Upper lobe of left lung (tissue), 6 donors: ENCODE measurements at places on chromosomes 16 and 17.

- peak; percentile 10 for DNase-seq
Measured at GRCh38 chr17:21352981-21353265, 23.2 kb upstream of the KCNJ12 start.

DNA sequence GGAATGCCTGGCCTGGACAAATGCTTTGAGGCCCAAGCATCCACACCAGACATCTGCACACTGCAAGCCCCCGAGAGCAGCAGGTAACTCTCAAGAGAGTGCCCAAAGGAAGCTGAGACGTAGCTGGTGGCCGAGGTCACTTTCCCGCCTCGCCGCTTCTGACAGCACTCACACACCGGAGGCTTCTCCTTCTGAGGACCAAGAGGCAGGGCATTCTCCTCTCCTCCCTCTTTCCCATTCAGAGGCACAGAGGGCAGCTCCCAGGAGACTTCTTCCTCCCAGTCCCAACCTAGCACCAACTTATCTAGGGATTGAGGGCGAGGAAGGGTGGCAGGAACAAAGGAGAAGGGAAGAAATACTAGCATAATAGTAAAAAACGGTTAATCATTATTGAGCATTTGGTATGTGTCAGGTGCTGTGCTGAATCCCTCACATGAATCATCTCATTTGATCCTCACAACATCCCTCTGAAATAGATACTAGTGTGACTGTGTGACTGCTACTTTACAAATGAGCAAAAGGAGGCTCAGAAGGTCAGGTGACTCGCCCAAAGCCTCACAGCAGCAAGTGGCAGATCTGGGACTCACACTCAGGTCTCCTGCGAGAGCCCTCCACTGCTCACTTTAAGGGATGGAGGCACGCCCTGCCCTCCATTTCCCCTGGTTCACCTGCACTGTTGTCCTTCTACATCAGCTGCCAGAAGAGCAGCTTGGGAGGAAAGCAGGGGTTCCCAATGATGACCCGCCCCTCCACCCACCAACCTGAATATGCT is 41.8 kb downstream of the MYO18A start:
- DNase-seq, result no peak

DNA sequence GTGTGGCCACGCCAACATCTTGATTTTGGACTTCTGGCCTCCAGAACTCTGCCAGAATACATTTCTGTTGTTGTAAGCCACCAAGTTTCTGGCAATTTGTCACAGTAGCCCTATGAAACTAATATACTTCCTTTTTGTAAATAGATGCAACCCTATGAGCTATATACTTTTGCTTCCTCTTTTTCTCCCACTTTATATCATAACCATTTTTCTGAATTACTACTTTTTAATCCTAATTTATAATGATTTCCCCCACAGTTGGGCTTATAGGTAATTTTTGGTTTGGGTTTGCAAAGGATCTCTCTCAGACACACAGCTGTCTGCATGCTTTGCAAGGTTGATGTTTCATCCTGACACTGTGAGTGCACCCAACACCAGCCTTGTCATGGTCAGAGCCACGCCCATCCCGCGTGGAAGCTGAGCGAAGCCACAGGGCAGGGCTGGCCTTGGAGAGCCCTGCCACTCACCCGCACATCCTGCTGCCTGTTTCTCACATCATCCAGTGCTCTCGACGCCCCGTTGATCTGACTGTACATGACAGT is 5.8 kb downstream of the TRIM25 start:
- DNase-seq, result peak; percentile 76

DNA sequence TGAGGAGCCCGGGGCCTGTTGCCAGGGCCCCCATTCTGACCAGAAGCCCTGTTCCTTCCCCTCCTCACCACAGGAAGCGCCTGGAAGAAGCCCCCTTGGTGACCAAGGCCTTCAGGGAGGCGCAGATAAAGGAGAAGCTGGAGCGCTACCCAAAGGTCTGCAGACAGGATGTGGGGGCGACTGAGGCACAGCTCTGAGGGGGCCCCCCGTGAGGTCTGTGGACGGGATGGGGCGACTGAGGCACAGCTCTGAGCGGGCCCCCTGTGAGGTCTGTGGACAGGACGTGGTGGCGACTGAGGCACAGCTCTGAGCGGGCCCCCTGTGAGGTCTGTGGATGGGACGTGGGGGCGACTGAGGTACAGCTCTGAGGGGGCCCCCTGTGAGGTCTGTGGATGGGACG is 13.3 kb downstream of the CENPX start:
- no peak for DNase-seq

DNA sequence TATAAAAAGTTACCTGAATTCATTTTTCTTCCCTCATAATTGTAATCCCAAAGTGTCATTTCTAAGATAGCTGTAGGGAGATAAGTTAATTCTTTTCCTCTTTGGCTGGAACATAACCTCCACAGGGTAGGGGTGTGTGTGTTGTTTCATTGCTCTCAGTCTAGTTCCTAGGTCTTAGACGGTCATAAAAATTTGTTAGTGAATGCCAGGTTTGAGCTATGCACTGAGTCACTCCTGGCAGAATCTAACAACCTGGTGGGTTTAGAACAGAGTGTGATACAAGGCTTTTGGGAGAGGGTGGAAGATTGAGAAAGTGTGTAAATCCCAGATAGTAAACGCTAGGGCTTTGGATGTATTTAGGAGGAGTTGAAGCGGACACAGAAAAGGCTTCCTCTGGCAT is 894 bp upstream of the PHKG2 start:
- DNase-seq, result no peak

- DNase-seq, result no peak
Measured at GRCh38 chr17:57425431-57425830, 169.1 kb downstream of the MSI2 start.

DNA sequence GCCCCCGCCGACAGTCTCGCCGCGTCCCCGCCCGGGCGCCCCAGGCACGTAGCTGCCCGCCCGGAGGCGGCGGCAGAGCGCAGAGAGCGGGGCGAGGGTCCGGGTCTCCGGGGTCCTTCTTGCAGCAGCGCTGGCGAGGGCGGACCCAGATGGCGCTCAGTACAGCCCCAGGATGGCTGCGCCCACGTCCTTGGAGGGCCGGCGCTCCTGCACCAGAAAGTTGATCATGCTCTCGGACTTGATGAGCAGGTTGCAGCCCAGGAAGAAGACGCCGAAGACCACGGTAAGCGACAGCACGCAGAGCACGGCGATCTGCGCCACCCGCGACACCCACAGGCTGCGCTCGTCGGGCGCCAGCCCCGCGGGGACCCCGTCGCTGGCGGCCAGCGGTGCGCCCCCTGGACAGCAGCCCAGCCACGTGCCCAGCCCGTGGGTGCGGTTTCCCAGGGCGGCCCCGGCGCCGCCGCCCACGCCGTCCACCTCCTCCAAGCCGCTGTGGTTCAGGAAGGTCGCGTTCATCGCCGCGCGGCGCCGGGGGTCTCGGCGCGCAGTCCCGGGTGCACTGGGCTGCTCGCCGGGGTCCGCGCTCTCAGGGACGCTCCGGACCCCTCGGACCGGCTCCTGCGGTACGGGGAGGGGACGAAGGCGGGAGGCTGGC is 435 bp downstream of the RPRML start:
- DNase-seq, result peak; percentile 87

DNA sequence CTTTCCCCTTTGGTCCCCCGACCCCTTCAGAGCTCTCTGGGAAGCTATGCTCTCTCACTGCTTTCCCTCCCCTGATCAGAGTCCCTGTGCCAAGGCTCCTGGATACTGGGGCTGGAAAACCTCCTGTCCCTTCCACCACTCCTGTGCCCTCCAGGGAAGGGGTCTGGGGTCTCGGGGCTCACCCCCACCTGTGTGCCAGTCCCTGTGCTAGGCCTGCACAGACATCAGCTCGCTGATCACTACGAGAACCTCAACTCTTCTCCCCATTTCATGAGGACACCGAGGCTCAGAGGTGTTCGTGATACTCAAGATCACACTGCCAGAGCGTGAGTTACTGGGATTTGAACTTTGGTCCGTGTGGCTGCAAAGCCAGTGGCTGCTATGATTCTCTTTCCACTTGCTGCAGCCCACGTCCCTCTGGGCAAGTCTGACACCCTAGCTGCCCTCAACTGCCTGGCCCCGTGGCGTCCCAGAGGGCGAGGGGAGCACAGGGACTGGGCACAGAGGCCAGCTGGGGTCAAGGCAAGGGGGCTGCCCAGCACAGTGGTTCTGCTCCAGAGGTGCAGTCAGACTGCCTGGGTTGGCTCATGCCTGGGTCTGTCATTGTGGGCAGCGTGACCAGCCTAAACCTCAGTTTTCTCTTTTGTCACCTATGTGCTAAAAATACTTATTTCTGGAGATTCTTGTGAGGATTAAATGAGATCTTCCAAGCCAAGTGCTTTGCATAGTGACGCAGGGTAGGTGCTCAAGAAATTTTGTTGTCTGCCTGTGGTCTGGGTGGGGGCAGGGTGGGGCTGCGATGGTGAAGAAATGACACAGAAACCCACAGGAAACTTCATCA is 43.8 kb upstream of the TOB1 start:
- peak; percentile 58 for DNase-seq

DNA sequence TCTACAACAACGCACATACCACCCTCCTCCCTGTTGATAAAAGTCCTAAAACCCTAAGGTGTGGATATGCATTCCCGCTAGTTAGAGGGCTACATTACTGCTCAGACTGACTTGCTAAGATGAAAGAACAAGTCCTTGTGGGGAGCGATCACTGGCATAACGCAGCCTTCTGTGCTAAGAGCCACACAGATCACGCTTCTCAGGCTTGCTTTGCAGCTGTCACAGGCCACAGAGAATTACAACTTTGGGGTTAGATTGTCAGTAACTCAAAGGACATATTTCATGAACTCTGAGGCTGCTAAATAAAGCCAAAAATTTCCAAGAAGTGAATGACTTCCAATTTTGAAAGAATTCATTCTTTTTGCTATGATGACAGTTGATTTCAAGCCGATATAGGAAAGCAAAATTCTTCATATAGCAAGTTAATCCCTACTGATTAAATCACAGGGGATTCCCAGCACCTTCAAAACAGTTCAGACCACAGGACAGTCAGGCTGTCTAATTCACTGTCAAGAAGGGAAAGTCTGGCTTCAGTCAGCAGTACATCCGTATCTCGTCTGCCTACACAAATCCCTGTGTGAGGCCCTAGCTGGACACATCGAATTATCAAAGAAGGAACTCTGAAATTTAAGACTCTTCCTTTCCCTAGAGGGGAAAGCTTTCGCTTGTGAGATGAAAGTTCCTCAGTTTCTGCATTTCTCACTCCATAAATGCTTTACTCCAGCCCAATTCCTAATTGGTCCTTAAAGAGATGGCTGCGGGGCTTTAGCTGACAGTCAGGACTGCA is 107.1 kb downstream of the VPS53 start:
- DNase-seq, result no peak

DNA sequence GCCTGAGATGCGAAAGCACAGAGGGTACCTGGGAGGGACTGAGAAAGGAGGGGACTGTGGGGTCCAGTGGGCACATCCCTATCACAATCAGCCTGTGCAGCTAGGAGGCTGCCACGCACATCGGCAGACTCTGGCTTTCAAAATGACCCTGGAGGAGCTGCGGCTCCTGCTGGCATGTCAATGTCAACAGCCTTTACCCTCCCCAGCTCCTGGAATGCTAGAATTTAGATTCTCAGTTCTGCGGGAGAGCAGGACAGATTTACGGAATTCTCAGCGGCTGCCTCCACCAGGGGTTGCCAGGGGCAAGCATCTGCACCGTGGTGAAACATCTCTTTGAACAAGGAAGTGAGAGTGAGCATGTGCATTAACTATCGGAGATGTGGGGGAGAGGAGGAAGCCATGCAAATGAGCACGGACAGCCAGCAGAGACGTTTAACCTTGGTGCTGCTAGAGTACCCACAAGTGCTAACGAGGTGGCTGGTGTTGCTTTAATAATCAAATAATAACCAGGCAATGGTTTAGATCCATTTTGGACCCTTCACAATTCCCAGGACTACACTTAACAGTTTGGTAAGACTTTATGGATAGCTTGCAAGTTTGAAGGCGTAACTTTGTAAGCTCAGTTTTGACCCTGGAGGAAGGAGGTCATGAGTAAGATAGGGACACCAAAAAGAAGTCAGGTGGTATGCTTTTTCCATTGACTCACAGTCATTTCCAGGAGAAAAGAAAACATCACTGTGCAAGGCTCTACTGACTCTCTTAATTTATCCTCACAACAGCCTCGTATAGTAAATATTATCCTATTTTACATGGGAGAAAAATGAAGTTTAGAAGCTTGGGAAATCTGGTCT is 54.1 kb downstream of the XYLT1 start:
- DNase-seq, result no peak

DNA sequence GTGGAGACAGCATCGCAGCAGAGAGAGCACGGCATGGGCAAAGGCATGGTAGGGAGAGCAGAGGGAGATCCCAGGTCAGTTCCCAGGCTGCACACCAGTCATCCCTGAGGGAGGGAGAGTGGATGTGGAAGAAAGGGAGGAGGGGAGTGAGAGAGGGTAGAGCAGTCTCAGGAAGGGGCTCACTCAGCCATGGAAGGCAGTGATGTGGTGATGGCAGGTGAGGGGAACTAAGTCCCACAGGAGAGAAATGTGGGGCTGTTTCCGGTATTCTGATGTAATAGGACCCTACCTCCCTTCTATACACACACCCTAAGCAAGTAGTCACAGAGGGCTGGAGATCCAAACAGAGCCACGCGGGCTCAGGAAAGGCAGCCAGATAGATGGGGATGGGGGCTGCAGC is 500.3 kb upstream of the CDH11 start:
- DNase-seq, result no peak

DNA sequence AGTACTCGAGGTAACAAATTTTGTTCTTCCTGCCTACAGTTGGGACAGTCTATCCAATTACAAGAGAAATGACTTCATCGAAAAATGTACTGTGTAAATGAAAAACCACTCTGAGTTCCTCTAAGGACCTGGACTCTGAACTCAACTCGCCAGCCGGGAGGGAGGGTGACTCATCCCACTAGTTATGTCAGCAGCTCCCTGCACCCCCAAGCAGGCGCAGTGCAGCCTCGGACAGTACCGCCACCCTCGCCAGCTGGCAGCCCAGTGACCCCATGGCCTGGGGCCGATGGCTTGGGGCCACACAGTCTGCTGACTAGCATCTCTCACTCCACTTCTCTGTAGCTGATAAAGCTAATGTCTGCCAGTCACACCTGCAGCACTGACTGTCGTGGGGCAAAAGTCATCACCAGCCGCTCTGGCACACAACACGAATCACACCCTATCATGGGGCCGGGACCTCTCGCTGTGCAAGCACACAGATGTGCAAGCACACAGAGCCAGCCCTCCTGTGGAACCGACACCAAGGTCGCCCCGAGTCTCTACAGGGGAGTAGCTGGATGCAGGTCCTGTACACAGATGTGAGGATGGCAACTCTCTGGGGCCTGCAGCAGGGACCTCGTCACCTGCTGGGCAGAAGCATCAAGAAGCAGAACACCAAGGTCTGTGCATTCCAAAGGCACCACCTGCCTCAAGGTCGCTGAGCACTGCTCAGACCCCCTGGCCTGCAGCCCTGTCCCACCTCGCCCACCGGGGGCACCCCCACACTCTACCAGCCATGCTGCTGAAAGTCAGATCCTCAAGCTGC is 5.7 kb downstream of the CSNK1D start:
- peak; percentile 93 for DNase-seq

DNA sequence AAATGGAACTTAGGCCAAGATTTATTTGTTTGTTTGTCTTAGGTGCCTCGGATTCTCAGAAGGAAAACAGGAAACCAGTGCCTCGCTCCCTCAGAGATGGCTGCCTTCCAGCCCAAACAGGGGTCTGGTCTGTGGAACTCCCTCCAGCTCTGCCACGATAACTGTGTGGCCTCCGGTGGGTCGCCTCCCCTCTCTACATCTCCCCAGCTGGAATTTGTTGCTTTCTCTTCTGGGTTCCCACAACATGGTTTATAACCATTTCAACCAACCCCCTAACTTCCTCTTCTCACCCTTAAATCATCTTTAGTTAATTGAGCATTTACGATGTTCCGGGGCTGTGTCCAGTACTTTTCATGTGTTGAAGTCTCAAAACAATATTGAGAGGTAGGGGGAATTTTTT is 30.9 kb upstream of the PLLP start:
- no peak for DNase-seq

GRCh38 chr16:89556750-89557689 is 3.5 kb upstream of the RPL13 start:
- peak; percentile 77 for DNase-seq
